ENCODE measurements at places on chromosomes 3 and 15.
A peak's percentile ranks its signal among the peaks of the same experiment; 100 is the strongest.

DNA sequence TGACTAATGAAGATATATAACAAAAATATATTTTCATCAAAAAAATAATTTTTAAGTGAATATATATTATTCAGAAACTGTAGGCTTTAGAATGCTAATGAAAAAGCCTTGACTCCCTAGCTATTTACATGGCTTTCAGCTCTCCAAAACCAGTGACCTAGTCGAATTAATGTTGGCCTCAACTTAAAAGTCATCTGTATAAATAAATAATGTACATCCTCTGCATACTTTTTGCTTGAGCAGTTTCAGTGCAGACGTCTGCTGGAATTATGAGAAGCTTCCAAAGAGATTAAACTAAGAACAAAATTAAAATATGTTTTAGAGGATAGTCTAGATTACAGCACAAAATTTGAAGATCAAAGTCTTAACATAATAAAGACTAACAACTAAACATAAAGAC lies 520.4 kb upstream of the ALCAM start:
- DNase-seq = no peak

GRCh38 chr15:90586948-90587347 lies 57.2 kb downstream of the CRTC3 start:
- no peak for DNase-seq

DNA sequence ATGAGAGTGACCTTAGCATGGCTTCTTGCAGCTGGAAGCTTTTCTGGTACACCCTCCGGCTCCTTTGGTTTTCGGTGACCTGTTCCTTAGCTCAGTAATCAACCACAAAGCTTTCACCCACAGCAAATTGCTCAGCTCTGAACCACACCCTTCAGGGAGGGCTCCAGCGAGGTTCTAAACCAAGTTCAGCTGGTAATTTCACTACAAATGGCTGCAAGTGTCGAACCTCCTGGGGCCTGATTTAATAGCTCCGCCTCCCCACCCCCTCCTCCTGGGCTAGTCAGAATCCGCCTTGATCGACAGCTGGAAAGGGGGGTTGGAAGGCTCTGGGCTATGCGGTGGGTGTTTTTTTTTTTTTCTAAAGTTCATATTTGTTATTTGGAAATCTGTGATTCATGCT lies 150.9 kb upstream of the MCTP2 start:
- DNase-seq = no peak

DNA sequence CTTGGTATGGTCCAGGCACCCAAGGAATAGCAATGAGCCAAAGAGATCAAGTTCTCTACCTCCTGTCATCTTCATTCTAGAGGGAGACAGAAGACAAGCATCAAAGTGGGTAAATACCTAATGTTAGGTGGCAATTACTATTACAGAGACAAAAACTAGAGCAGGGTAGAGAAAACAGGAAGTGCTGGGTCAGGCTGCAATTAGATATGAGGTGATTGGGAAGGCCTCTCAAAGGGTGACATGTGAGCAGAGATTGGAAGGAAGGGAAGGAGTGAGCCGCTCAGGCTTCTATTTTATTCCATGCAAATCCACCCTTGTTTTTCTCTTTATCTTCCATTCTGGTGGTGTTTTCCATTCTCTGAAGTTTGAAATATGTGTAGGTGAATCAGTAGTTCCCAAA lies 37.4 kb downstream of the EBLN2 start:
- no peak for DNase-seq

GRCh38 chr3:171867981-171868380 lies 24.8 kb downstream of the TMEM212 start:
- no peak for DNase-seq

DNA sequence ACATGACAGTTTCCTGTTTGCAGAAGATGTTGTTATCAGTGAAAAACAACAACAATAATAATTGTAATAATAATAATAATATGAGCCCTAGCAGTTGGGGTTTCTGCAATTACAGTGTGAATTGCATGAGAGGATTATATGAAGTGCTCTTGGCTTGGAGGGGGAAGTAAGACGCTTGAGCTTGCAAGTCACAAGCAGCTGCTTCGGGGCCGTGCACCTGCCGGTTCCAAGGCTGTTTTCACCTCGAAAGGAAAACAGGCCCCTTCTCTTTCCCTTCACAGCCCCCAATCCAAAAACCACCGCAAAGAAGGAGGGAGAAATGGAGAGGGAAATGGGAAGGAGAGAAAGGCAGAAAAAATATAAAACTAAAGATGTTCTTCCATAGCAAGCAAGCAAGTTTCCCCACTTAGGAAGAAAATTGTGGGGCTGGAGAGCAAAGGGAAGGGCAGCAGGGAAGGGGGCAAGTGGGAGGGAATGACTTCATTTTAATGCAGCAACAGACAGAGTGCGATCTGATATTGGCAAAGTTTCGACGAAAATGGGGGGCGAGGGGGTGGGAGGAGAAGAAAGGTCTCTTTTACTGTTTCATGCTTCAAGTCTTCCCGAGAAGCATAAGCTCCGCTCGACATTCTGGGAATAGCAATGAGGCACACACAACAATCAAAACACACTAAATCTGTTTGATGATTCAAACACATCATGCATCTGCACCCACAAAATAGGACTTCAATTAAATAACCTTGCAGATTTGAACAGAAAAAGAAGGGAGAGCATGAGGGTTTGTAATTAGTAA lies 284.2 kb upstream of the ATP11B start:
- no peak for DNase-seq

DNA sequence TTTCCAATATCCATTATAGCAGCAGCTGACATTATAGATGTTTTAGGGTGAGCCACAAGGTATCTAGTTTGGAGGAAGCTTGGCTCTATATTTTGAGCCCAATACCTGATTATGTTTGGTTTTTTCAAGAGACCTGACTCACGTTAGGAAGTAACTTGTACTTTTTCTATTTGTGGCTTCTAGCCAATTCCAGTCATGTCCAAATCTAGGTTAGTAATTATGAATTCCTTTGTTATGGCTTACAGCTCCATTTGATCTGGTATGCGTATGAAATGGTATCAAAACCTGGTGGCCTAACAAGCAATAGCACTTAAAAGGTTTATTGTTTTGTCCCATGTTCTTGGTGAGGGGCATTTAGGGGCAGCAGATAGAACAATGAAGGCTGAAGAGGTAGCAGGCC lies 115.9 kb downstream of the TOP2B start:
- no peak for DNase-seq

DNA sequence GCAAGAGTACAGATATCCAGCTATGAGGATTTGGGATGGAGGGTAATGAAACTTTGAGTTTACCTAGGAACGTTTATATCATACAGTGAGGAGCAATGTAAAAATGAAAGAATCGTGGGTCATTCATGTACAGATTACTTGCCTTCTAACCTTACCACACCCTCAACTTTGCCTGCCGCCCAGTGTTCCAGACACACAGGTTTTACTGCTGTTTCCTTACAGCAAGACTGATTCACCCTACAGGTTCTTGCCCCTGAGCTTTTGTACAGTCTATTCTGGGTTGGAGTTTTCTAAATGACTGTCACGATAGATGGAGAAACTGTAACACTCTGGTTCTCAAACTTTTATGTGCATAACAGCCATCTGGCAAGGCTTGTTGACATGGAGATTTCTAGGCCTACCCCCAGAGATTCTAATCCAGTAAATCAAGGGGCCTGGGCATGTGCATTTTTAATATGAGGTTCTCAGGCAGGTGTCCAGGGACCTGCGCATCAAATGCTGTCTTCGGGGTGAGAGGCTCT lies 6.6 kb upstream of the TPRG1 start:
- DNase-seq = no peak

DNA sequence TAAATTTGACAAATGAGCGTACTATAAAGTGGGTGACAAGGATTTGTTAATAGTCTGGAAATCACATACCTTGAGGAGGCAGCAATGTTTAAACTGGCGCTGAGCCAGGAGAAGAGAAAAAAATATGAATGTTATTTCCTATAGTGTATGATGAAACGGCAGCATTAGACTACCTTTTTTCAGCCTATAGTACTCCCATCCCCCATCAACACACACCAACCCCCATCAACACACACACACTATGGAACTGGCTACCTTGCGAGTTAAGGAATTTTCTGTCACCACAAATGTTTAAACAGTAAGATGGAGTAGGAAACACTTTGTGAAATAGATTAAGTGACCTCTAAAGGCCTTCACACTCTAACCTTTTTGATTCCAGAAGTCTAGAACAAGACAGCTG lies 46.8 kb upstream of the ZCWPW2 start:
- DNase-seq = no peak

GRCh38 chr15:33051528-33051927 lies 143.0 kb downstream of the FMN1 start:
- no peak for DNase-seq

DNA sequence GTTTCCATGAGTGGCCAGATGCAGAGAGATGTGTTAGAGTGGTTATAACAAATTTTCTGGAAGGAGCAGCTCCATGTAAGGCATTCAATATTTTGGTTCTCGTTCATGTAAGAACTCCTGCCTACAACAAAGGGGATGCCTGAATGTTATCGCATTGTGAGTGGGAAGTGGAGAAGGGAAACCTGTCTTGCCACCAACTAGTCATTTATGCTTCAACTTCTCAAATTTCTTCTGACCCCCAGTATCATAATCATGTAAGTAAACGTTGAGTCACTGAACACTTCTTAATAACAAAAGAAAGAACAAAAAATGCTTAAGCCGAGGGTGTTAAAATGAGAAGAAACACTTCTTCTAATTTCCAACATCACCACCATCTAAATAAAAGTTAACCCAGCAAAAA lies 62.0 kb upstream of the MRPL3 start:
- DNase-seq = no peak

- no peak for DNase-seq
Measured at GRCh38 chr3:73955494-73956070, 330.8 kb upstream of the PDZRN3 start.

DNA sequence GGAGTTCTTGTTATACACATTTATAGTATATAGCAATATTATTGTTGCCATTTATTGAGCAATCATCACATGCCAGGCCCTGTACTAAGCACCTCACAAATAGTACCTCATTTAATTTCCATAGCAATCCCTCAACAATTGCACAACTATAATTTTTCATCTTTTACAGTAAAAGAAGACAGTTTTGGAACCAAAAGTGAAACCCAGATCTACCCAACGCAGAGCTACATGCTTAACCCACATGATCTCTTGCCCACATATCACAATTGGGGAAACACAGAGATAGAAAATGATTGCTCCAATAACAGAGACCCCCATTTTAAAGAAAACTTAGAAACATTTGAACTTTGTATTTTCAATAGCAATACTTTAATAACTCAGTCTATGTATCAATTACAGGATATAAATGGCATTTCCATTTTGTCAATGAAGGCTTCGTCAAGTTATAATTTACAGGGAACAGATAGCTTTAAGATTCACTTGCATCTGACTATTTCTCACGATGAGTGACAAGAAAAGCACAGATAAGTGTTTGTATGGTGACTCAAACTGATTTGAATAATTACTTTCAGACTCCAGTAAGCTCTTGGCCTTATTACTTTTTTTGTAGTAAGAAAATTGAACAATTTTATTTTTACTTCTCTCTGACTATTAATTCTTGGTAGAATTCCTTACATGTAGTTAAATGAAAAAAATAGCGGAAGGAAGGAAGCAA lies 38.7 kb upstream of the CCDC50 start:
- no peak for DNase-seq

- DNase-seq = no peak
Measured at GRCh38 chr15:67186688-67187087, 67.8 kb downstream of the AAGAB start.

DNA sequence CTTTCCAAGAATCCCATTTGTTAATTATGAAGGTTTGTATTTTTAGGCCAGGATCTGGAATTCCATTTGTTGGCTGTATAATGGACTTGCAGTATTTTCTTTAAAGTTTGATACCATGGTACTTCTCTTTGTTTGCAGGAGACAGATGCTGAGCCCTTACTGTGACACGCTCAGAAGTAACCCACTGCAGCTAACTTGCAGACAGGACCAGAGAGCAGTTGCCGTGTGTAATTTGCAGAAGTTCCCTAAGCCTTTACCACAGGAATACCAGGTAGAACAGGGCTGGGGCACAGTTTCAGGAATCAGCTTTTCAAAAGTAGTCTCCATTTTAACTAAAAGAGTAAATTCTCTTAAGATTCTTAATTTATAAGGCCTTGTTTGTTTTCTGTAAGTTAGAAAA lies 59.1 kb downstream of the LMLN start:
- no peak for DNase-seq

GRCh38 chr3:45145681-45146614 lies at the start of gene CDCP1:
TSS of gene CDCP1 (minus strand) at chr3:45146378. CDS start at chr3:45146287, 91 bp downstream.
- peak; percentile 84 for DNase-seq

GRCh38 chr3:9081184-9081818 lies 118.0 kb upstream of the RAD18 start:
- DNase-seq = no peak

- DNase-seq = no peak
Measured at GRCh38 chr3:16249336-16249735, 15.4 kb downstream of the DPH3 start.

GRCh38 chr15:80586161-80586560 lies 108.9 kb upstream of the ABHD17C start:
- no peak for DNase-seq

DNA sequence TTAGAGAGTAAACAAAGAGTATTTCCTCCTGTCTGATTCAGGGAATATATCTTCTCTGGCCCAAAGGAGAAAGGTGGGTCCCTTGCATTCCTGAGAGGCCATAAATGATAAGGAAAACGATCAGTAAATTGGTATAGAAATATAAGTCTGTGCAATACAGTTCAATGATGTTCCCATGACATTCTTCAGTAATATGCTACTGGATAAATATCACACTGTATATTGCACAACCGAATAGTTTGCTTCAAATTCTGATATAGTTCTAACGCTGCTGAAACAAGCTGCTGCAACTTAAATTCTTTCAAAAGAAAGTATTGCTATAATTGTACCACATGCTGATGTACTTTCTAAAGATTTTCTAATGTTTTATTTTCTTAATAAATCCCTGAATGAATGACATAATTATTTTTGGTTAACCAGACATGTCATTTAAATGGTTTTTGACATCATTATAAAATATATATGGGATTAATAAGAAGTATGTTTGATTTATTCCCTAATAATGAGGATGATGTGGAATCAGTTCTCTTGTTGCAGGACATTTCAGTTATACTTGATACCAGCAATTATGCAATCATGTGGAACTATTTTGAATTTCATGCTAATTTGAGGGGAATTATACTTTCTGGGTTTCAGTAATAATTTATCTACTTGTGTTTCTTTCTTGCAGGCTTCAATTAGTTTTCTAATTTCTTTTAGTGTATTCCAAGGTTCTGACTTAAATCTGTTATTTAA lies 44.9 kb downstream of the FGF7 start:
- DNase-seq = no peak

DNA sequence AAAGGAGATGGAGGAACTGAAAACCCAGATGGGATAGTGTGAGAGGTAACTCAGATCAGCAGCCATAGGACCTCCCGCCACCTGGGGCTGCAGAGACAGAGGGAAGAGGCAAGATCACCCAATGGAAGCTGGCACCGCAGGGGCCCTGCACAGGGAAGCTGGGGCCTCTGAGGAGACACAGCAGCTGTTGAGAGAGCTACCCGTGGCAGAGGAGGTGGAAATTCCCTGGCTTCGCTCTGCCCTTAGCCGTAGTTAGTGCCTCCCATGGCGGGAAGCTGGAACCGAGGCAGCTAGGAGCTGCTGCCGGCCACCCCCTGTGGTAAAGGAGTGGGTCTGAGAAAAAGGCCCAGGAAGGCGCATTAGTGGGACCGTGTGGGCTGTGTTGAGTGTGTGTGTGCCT lies 18.0 kb upstream of the PLXNA1 start:
- no peak for DNase-seq

All from T47D (cell line).